Endothelial cell of coronary artery (primary cell): ENCODE measurements at places on chromosomes 3 and 15. TPM values are rescaled to one million over a fixed set of nuclear protein-coding genes. Genes with fewer than 3 reads are reported as not detected.

KLF13 gene
- 22.2 and 31.1 TPM in 2 replicates for total RNA-seq

DPPA2 gene
- total RNA-seq, result not detected in 2 replicates

RPL32 gene
- 2,477 and 2,593 TPM in 2 replicates for total RNA-seq

KNL1 gene
- total RNA-seq, result 8.2 and 20.7 TPM in 2 replicates

TM4SF18 gene
- 56.6 and 75.3 TPM in 2 replicates for total RNA-seq

APOD gene
- 2.2 and 7.8 TPM in 2 replicates for total RNA-seq

LMAN1L gene
- total RNA-seq, result not detected in 2 replicates

RAB6B gene
- total RNA-seq, result 0.45 and 1.1 TPM in 2 replicates

DAZL gene
- not detected in 2 replicates for total RNA-seq

AGBL1 gene
- not detected in 2 replicates for total RNA-seq

UBA7 gene
- 14.2 and 41.4 TPM in 2 replicates for total RNA-seq

FURIN gene
- 58.0 and 86.0 TPM in 2 replicates for total RNA-seq

LRRC34 gene
- 0.38 and 2.2 TPM in 2 replicates for total RNA-seq

SQOR gene
- 23.6 and 46.6 TPM in 2 replicates for total RNA-seq

CLRN1 gene
- total RNA-seq, result not detected in 2 replicates

SKIL gene
- 87.8 and 110 TPM in 2 replicates for total RNA-seq

TLR9 gene
- total RNA-seq, result not detected in 2 replicates

NDN gene
- total RNA-seq, result 15.2 and 22.9 TPM in 2 replicates

CRBN gene
- 59.8 and 74.0 TPM in 2 replicates for total RNA-seq

NOX5 gene
- total RNA-seq, result under 0.01 TPM in 1 of 2 replicates, not detected in the other

MAP2K1 gene
- 43.7 and 61.4 TPM in 2 replicates for total RNA-seq

P2RY12 gene
- total RNA-seq, result not detected in 2 replicates

PLA2G4D gene
- not detected in 2 replicates for total RNA-seq

ARNT2 gene
- 0.09 TPM in 2 replicates for total RNA-seq

CNTN3 gene
- 0.09 and 0.38 TPM in 2 replicates for total RNA-seq

NRG4 gene
- total RNA-seq, result not detected in 2 replicates

ASB14 gene
- total RNA-seq, result not detected in 2 replicates

CPLX3 gene
- total RNA-seq, result not detected in 2 replicates

IL5RA gene
- total RNA-seq, result not detected in 2 replicates

BFSP2 gene
- not detected in 2 replicates for total RNA-seq

SPRED1 gene
- 28.8 and 29.2 TPM in 2 replicates for total RNA-seq

ZMYND10 gene
- 0.36 and 0.38 TPM in 2 replicates for total RNA-seq

UTS2B gene
- 0.56 TPM in 1 of 2 replicates, not detected in the other for total RNA-seq

CATSPER2 gene
- 1.1 and 1.6 TPM in 2 replicates for total RNA-seq

SLC6A1 gene
- 0.19 TPM in 1 of 2 replicates, not detected in the other for total RNA-seq

GCSAM gene
- not detected in 2 replicates for total RNA-seq

B3GALNT1 gene
- total RNA-seq, result 13.7 and 24.2 TPM in 2 replicates

GOLGA6B gene
- not detected in 2 replicates for total RNA-seq
